Daoy (cell line): ENCODE measurements at places on chromosomes 3 and 15. TPM values are rescaled to one million over a fixed set of nuclear protein-coding genes. Genes with fewer than 3 reads are reported as not detected.

GPR62 gene
- total RNA-seq: not detected in 2 replicates

- DNase-seq: no peak
These were observed 989.0 kb downstream of the TBL1XR1 start for GRCh38 chr3:176208283-176208682.

DNA sequence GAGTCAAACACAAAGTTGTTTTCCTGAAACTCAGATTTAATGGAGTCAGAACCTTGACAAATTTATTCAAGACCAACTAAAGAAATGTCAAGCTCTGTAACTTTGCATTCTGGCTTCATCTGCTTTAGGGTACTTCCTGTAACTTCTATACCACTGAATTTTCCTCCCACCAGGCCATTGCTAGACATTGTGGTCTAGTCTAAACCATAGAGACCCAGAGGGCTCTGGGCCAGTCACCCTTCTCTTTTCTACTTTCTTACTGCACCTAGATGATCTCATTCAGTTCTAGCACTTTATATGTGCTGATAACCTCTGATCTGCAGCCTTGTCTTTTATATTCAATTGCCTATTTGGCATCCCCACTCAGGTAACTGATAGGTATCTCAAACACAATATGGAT, 2.8 kb upstream of the OR5K1 start:
- DNase-seq: no peak

DNA sequence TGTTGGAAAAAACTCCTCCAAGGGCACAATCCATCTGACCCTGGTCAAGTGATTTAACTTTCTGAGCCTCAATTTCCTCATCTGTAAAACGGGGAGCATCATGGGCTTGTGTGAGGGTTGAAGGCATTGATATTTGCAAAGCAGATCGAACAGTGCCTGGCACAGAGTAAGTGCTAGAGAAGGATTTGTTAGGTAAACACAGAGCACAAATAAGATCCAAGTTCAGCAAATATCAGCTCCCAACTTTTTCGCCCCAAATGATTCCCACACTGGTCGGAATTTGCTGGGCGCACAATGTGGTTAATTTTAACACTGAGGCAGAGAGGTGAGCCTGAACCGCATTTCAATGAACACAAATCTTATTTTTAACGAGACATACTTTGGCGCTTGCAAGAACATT, 76.3 kb upstream of the ATP2B2 start:
- DNase-seq: no peak
